NCI-H1092 treated with DMSO at 0.1 percent for 48 hours (cell line): ENCODE measurements at places on chromosomes 1 and 21.

DNA sequence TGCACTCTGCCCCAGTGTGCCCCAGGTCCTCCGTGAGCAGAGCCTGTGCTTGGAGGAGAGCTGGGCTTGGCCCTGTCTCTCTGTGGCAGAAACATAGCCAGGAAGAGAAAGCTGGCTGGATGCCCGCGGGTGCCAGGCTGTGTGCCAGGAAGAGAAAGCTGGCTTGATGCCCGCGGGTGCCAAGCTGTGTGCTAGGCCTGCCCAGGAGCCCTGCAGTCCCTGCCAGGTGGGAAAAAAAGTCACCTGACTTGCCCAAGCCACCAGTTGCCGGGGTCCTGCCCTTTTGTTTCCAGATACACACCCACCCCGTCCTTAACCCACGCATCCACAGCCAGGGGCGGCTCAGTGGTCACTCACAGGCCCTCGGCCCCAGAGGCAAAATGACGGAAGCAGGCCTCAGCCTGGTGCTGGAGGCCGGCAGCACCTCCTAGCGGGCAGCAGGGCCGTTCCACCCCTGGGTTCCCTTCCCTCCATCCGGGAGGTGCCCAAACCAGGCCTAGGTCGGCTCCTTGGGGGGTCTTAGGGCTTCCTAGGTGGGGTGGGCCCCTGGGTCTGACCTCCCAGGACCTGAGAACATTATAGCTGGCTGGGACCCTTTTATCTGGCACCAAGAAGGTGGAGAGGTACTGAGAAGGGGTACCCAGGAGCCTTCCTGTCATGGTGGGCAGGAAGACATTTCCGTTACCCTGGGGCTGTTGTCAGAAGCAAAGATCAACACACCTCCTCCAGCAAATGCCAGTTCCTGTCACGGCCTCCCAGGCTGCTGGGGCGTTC lies 9.1 kb downstream of the ITGB2 start:
- peak; percentile 87 for DNase-seq

- no peak for DNase-seq
These were observed 11.6 kb upstream of the TNFSF18 start for GRCh38 chr1:173062150-173062938.

GRCh38 chr1:20724364-20725188 lies 6.8 kb upstream of the KIF17 start:
- no peak for DNase-seq

DNA sequence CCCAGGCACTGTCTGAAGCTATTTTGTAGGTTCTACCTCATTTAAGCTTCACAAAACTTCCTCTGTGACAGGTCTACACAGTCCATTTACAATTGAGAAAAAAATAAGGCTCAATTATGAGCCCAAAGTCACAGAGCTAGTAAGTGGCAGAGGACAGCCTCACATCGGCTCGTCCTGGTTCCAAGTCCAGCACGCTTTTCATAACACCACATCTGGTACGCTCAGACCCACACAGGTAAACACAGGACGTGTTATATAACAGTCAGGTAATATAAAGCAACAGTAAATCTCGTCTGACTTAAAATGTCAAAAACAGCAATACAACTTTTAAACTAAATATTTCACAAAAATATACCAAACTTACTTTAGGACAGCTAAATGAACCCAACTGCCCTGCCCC lies 13.1 kb downstream of the JAK1 start:
- DNase-seq = no peak

DNA sequence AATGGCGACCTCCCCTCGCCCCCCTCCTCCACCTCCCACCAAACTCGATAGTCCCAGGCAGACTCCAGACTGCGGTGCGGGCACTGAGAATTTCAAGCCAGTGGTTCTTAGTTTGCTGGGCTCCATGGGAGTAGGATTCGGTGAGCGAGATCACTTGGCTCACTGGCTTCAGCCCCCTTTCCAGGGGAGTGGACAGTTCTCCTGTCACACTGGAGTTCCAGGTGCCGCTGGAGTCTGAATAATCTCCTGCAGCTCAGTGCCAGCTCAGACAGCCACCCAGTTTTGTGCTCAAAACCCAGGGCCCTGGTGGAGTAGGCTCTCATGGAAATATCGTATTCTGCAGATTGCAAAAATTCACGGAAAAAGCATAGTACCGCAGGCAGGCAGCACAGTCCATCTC lies 7.6 kb downstream of the OR2M7 start:
- DNase-seq = no peak

DNA sequence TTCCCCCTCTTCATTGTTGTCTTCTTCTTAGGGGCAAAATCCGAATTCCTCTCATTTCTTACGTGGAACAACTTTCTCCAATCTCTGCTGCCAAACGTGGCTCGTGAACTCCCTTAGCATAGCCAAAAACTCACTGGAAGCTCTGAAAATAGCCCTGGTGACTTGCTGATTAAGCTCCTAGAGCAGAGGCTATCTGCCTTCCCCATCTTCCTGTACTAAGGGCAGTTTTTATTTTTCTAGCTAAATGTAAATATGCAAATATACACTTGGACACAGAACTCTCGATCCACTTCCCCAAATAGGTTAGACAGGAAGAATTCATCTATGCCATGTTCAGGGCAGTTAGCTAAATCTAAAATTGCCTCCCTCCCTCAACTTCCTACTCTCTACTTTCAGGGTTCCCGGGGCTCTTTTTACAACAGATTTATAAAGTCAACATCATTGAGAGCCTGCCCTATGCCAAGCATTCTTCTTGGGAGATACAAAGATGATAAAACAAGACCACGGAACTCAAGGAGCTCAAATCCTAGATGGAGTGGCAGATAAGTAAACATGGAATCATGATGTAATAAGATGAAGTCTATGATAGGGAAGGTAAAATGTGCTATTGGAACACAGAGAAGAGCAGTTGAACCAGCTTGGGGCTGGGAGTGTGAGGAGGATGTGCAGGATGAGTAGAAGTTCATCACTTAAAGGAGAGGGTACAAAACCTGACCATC lies 59.4 kb upstream of the FMOD start:
- no peak for DNase-seq
